Peyer's patch (tissue), 4 donors: ENCODE measurements at places on chromosomes 5 and 9. TPM values are rescaled to one million over a fixed set of nuclear protein-coding genes. Genes with fewer than 3 reads are reported as not detected.

Gene FAM200C
- total RNA-seq = not detected

Gene THOC3
- 22.0 TPM for total RNA-seq

Gene TCF7
- 18.0 TPM for total RNA-seq

Gene HTR1A
- total RNA-seq = not detected

GRCh38 chr5:95083606-95084005, 201.3 kb downstream of the MCTP1 start:
- no peak for DNase-seq

Gene PRELID1
- 55.3 TPM for total RNA-seq

DNA sequence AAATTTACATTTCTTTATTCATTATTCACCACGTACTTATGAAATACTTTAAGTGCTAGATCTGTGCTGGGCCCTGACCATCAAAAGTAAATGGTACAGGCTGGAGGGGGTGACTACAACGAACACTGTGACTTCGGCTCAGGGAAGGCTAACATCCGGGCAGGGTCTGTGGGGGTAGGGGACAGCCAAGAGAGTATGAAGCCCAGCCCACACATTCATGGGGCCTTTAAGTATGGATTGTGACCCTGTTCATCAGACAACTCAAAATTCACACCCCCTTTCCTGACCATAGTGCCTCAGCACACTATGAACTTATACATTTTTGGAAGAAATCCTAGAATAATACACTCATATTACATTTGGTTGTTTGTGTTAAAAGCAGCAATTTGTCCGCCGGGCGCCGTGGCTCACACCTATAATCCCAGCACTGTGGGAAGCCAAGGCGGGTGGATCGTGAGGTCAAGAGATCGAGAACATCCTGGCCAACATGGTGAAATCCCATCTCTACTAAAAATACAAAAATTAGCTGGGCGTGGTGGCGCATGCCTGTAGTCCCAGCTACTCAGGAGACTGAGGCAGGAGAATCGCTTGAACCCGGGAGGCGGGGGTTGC, 33.3 kb downstream of the MORN5 start:
- DNase-seq = no peak

GRCh38 chr9:26975728-26976707, 19.8 kb downstream of the IFT74 start:
- no peak for DNase-seq

DNA sequence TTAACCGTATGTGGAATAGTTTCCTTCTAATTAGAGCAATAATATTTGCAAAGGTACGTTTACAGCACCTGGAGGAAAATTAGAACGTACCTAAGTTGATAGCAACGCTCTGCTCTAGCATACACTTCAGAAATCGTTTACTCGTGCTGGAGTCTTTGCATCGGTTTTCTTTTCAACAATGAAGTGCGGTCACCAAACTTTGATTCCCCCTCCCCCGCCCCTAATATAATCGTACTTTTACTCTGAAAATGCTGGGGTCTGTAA, 506 bp downstream of the ADAMTS19 start:
- no peak for DNase-seq

Gene LCNL1
- 0.83 TPM for total RNA-seq

Gene FLT4
- total RNA-seq = 3.9 TPM

DNA sequence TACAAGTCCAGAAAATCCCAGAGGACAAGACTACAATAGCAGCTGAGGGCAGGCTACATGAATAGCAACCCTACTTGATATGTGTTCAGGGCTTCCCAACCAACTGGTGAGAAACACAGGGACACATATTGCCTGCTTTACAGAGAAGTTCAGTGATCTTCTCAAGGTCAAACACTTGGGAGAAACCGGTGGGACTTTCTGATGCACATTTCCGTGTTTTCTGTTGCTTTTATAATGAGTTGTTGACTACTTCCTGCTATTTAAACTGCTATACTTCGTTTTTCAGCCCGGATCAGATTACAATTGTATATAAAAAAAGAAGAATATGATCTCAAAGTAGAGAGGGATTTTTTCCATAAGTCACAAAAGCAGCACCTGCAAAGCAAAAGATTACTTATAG, 175.1 kb downstream of the SNX18 start:
- no peak for DNase-seq
